Stimulated activated CD4-positive, alpha-beta T cell treated with anti-CD3 and anti-CD28 coated beads, TNF-alpha, amount 100 ng/mL, for 4 hours (primary cell): ENCODE measurements at places on chromosomes 12 and 14.
A peak's percentile ranks its signal among the peaks of the same experiment; 100 is the strongest.

GRCh38 chr14:33866425-33867088 is 84.3 kb downstream of the EGLN3 start:
- DNase-seq = no peak

DNA sequence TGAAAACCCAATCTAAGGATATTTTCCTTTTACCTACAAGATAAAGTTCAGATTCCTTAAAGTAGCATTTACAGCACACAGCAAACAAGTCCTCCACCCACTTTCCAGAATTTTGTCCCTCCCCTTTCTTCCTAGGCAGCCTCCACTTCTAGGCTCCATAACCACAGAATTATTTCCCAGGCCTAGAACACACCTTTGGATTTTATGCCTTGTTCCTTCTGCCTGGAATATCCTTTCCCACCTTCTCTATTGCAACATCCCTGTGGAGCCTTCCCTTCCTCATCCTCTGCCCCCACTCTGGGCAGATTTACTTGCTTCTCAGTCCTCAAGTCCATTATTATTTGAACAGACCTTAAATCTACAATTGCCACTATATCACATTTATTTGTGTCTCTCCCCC is 2.1 kb upstream of the TSPAN8 start:
- no peak for DNase-seq

DNA sequence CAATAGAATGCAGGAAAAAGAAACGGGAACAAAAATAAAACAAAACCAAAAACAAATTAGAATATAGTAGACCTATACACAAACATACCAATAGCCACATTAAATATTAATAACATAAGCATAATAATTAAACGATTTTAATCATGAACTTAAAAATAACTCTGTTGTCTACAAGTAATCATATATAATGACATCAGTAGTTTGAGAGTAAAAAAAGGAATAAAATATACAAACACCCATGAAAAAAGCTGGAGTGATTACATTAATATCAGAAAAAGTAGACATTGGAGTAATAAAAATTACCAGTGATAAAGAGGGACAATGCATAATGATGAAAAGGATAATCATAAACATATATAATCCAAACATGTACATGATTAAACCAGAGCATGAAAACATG is 181.8 kb downstream of the ATXN7L3B start:
- no peak for DNase-seq

DNA sequence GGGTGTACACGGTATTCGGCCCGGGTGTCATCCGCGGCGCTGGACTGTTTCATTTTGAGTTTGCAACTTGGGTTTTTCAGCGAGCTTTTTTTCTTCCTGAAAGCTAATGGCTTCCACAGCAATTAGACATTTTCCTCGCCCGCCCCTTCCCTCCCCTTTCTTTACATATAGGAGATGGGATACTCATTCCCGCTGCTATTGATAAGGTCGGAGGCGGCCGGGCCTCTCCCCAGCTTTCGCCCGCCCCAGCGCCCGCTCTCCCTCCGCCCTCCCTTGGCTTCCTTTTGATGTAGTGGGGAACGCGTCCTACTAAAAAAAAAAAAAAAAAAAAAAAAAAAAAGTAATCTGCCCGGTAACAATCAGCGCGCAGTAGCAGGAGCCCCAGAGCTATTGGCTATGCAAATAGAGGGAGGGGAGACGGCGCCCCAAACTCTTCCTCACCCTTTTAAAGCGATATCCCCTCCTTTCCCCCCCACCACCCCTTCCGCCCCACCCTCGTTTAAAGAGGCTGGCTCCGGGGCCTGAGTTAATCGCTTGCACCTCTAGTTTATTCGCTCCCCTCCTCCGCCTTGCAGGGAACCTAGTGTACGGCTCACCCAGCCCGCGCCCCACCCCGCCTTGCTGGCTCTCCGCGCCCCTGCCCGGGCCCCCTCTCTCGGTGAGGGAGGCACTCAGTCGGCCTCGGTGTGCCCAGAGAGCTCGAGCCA is 1.7 kb upstream of the CCND2 start:
- DNase-seq = peak; percentile 86

DNA sequence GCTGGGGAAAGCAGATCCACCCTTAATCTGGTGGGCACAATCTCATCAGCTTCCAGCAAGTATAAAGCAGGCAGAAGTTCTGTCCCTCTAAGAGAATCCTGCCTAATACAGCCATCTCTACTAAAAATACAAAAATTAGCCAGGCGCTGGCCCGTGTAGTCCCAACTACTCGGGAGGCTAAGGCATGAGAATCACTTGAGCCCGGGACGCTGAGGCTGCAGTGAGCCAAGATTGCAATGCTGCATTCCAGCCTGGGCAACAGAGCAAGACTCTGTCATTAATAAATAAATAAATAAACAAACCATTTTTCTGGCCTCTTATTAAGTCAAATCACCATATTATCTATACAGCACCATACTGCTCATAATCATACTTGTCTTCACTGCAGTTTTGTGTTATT is 111.2 kb downstream of the MED13L start:
- no peak for DNase-seq

- DNase-seq = no peak
Measured at GRCh38 chr14:81625343-81625742, 91.7 kb upstream of the SEL1L start.

DNA sequence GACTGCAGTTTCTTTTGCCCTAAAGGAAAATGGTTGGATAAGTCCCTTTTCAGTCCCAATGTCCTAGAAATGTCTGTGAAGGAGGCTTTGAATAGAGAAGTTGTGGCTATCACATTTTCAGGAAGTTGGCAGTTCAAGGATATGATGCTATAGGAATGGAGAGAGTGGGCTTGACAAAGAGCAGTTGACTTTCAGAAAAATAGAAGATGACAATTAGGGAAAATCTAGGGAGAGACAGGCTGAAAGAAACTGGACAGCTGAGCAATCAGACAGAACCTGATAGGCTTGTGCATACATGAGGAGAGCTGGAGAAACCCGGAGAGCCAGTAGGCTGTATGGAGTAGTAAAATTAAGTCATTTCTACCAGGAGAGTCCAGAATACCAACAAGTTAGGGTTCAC is 50.5 kb downstream of the LMNTD1 start:
- DNase-seq = no peak

DNA sequence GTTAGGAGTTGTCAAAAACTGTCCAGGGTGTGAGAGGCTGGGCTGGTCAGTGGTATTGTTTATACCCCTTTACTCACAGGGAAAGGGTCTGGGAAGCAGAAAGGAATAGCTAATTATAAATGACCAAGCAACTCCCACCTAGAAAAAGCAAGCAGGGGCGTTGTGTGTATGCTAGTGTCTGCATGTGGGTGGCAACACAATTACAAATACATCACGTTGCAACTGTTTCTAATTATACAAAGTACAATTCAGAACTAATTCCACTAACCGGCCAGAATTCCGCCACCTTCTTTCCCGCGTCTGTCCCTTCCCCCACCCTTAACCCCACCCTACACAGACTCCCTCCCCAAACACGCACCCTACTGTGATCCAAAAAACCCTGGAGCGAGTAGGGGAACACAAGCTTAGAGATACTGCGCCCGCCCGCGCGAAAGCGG is 2.2 kb downstream of the DPF3 start:
- DNase-seq = no peak

GRCh38 chr14:95248432-95248831 is 71.3 kb downstream of the CLMN start:
- DNase-seq = no peak

GRCh38 chr12:94286583-94287244 is 138.3 kb downstream of the PLXNC1 start:
- no peak for DNase-seq

DNA sequence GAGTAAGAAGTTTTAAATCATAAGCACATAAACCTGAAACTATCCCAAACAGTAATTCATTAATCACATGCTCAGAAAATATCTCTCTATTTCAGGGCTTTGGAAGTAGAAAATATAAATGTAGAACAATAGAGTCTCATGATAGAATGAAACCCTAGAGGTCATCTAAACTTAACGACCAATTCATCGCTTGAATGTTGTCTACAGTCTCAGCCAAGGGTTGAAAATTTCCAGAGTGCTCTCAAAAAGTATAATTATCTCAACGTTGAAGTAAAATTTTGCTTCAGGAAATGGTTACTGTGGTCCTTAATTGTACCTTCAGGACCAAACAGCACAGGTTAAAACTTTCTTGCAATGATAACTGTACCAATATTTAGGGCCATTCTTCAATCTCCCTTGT is 1053.6 kb upstream of the SEL1L start:
- no peak for DNase-seq

DNA sequence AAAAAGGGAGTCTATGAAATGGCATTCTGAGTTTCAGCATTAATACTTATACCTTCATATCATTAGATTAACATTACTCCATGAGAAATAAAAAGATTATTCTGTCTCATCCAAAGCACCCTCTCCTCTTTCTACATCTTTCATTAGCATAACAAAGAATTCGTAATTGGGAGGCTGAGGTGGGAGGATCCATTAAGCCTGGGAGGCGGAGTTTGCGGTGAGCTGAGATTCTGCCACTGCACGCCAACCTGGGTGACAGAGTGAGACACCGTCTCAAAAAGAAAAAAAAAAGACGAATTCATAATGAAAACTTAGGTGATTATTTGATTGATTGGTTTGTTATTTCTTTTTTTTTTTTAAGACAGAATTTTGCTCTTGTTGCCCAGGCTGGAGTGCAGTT is 1.8 kb upstream of the CDK17 start:
- no peak for DNase-seq

DNA sequence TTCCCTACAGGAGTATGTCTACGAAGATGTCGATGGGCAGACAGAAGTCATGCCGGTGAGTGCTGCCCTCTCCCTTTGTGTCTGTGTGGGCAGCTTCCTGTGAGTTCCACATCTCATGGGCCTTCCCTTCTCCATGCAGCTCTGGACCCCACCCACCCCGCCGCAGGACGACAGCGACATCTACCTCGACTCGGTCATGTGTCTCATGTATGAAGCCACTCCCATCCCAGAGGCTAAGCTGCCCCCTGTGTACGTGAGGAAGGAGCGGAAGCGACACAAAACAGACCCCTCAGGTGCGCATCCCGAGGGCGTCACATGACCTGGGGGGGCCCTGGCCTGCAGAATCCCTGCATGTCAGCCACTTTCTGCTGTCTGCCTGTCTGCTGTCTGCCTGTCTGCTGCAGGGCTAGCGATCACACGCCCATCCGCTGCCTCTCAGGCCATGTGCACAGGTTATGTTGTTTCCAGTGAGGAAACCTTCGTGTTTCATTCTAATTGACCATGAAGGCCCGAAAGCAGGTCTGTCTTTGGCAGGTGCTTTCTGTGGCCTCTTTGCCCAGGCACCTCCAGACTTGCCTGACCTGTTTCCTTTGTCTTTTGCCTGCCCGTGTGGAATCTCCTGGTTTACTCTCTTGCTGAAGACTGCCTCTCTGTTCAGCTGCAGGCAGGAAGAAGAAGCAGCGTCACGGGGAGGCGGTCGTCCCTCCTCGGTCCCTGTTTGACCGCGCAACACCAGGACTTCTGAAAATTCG is 95.1 kb downstream of the EP400 start:
- DNase-seq = no peak

- no peak for DNase-seq
Measured at GRCh38 chr14:61332658-61333029, 11.3 kb downstream of the PRKCH start.

- no peak for DNase-seq
Measured at GRCh38 chr12:93851257-93851671, 174.1 kb downstream of the CRADD start.

DNA sequence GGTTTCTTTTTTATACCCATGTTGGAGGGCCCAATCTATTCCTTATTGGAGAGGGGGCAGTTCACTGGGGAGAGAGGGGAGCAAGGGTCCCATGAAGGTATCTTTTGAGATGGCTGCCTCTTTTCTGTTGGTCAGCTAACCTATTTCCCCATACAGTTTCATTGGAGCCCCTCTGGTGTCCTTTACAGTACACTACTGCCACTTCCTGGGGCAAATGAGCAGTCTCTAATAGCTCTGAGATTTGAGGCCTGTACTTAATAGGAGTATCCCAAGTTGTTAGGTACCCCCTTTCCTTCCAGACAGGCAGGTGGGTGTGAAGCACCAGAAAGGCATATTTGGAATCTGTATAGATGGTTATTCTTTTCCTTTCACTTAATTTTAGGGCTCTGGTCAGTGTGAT is 41.3 kb upstream of the RNU6-8 start:
- no peak for DNase-seq

- DNase-seq = no peak
Measured at GRCh38 chr12:106582249-106582591, 584 bp upstream of the RFX4 start.

GRCh38 chr12:17388679-17389078 is 701.3 kb downstream of the RERGL start:
- DNase-seq = no peak

DNA sequence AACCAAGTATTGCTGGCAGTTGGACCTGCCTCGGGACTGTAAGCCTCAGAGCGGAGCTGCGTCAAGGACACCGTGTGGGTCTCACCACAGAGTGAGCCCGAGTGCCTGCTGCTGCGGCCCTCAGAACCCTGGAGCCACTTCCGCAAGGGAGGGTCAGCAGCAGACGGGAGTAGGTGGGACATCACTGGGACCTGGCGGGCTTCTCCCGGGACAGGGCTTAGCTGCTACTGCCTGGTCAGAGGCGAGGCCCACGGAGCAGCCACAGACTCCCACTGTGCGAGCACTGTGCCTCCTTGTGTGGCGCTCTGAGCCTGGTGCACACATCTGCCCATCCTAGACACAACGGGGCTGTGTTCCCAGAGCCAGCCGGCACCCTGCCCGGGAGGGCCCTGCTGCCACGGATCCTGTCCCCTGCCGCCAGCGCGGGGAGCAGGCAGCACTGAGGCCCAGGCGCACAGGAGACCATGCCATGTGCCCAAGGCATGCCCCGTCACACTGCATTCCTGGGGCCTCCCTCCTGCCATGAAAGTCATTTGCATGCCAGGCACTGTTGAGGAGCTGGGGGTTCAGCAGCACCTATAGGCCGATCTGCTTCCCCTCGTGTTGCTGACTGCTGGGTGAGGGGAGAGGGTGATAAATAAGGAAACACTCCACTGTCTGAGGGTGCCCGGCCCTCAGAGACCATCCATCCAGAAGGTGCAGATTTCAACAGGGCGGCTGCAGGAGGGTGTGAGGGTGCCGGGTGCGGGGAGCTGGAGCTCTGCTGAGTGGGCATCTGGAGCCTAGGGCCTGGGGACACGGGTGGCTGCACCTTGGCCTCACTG is 10.0 kb downstream of the HIP1R start:
- no peak for DNase-seq

GRCh38 chr14:24353559-24354481 is 14.0 kb upstream of the RIPK3 start:
- DNase-seq = no peak

DNA sequence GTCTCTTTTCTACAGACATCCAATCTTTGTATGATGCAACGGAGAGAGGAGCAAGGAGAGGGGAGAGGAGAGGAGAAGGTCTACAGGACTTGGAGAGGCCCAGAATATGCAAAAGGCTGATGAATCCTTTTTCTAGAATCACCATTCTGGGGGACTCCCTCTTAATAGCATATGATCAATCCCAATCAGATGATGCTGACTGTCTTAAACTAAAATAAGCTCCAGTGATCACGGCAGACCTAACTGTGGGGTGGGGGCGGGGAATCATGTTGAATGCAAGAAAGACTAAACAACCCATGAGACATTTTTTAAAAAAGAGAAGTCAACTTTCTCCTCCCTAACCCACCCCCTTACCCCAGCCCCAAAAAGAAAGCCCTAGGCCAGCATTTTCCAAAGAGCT is 33.4 kb downstream of the BTBD7 start:
- no peak for DNase-seq
